ENCODE measurements at places on chromosomes 16 and 17.

GRCh38 chr17:81821603-81822311 lies 11.3 kb downstream of the MCRIP1 start:
- no peak for DNase-seq

GRCh38 chr17:29179232-29180033 lies 765 bp downstream of the MYO18A start:
- no peak for DNase-seq

GRCh38 chr17:15341385-15341849 lies at the start of gene TEKT3:
Gene TEKT3, minus strand, starts transcription at chr17:15341597. Its CDS starts 10,012 bp downstream, at chr17:15331585.
- no peak for DNase-seq

DNA sequence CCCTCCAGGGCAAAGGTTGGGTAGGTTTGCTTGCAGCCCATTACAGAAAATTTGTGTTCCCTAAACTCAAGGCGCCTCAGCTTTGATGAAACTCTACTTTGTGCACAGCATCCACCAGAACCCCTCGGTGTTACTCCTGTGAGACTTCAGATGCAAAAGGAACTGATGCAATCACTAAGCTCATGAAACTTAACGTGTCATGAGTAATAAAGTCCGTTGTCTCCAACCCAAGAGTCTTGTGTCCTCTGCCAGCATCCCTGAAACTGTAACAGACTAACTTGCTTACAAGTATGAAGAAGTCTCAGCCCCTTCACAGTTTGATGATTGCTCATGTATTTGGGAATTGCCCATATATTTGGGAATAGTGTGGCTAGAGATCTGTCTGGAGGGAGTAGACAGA lies 74.8 kb upstream of the MARCHF10 start:
- no peak for DNase-seq

DNA sequence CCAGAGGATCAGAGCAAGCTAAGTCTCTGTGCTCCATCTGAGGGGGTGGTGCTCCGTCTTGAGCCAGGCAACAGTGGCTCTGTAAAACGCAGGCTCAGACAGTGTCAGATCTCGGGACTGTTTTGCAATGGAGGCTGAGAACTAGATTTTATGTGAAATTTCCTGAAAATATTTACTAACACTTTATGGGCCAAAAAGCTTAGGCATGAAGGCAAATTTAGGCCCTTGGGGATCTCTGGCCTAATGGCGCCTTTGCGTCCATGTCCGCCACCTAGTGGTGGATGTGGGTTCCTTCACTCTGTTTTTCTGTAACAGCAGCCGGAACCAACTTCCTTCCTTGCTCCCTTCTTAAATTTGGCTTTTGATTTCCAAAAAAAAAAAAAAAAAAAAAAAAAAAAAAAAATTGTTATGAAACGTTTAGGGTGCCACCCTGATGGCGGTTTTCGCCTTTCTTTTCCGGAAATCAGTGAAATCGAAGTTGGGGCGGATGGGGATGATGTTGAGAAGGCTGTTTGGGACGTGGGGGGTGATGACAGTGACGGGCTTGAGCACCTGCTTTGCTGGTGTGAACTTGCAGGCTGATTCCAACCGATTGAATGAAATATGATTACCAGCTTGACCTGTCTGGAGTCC lies 14.0 kb upstream of the ELAC2 start:
- no peak for DNase-seq

GRCh38 chr17:56316604-56317003 lies 163.3 kb downstream of the ANKFN1 start:
- no peak for DNase-seq

Measured in stimulated activated CD8-positive, alpha-beta memory T cell treated with anti-CD3 and anti-CD28 coated beads, Interleukin-2, amount 100 ng/mL, for 1 hour (primary cell).